ENCODE measurements at places on chromosomes 5 and 9.
A peak's percentile ranks its signal among the peaks of the same experiment; 100 is the strongest.

GRCh38 chr5:87137283-87137682 lies 130.4 kb upstream of the RASA1 start:
- DNase-seq: no peak

- no peak for DNase-seq
Observed at GRCh38 chr5:14726066-14726838, 61.7 kb downstream of the OTULIN start.

DNA sequence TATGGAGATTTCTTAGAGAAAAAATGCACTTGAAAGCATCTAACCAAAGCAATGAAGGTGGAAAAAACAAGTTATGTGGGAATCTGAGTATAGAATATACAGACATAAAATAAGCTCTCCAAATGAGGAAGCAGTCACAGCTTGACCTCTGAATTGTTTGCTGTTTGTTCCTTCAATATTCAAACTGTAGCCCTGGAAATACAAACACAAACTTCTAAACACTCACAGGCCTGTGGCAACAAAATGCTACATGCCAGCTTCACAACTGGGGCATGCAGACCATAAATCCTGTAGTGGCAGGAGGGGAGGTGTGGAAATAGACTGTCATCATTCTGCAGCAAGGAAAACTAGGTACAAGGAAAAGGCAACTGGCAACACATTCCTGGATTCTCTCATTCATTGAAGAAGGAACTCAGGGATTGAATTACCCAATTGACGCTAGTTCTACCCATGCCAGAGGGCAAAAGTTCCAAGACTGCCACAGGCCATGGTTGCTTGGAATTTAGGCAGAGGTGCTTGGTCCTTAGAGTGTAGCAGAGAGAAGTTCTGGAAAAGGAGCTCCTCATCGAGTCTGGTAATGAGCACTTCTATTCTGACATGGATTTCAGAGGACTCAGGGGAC lies 349.6 kb downstream of the PDE4D start:
- no peak for DNase-seq

DNA sequence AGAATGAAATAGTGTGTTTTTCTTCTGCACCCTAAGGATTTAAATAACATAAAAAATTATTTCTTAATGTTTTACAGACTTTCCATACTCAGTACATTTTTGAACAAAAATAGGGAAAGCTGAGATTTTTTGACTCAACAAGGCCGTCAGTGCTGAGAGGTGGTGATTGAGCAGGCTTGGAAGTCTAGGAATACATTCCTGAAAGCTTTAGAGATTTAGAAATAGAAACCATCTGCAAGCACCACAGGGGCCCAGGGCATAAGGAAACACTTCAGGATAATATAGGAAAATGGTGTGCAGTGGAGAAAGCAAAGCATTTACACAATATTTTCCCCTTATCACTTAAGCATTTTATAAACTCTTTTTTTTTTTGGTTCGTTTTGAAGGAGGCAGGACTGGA lies 5.2 kb downstream of the BASP1 start:
- DNase-seq: no peak

DNA sequence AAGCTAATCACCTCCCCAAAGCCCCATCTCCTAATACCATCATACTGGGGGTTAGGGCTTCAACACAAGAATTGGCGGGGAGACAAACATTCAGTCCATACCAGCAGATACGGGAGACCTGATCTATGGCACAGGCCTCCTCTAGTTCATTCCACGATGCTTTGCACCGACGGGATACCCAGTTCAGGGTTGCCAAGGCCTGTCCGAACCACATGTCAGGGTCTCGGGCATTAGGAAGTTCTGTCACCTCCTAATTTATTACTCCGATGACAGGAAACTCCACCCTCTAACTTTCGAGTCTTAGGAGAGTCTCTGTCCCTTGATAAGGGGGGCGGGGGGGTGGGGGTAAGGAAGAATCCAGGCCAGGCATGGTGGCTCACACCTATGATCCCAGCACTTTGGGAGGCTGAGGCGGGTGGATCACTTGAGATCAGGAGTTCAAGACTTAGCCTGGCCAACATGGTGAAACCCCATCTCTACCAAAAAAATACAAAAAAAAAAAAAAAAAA lies 23.8 kb upstream of the ANKRD33B start:
- no peak for DNase-seq

- DNase-seq: peak; percentile 28
Observed at GRCh38 chr5:131109540-131110255, 55.4 kb downstream of the HINT1 start.

GRCh38 chr5:1642621-1643061 lies 118.9 kb upstream of the LPCAT1 start:
- DNase-seq: no peak

DNA sequence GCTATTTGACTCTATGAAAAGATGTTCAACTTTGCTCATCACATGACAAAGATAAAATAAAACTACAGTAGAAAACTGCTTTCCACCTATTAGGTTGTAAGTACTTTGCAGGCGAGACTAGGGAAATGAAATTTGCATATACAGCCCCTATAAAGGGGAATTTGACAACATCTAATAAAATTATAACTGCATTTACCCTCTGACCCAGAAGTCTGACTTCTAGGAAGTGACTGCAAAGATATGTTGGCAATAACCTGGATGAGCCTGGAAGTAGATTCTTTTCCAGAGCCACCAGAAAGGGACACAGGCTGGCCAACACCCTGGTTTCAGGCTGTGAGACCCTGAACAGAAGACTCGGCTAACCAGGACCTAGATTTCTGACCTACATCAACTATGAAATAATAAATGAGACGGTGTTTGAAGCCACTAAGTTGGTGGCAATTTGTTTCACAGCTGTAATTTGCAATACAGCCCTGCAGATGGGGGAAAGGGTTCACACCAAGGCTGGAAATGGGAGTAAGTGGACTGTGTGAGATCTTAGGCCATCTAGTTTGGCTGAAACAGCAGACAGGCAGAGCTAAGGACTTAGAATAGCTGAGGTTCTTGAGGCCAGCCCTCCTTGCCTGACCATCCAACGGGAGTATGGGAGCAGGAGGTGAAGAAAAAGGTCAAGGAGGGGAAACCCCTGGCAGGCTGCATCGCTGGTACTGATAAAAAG lies 106.6 kb downstream of the SIL1 start:
- peak; percentile 30 for DNase-seq

DNA sequence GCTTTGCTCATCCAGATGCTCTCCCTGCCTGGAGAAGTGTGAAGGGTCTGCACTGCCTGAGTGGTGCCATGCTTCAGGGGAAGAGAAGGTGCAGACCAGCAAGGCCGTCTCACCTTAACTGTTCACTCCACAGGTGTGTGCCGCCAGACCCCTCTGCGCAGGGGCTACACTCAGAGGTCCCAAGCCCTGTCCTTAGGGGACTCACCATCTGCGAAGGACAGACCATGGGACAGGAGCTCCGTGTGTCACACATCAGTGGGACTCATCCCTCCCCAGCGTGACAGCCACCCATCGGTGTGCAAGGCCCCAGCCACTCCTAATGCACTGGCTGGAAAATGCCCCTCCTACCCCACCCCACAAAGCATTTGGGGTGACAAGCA lies 142.9 kb downstream of the OLFM1 start:
- DNase-seq: no peak

- DNase-seq: no peak
Observed at GRCh38 chr5:85170183-85170582, 785.5 kb upstream of the EDIL3 start.

- no peak for DNase-seq
Observed at GRCh38 chr9:36222449-36222848, 31.7 kb downstream of the CLTA start.

DNA sequence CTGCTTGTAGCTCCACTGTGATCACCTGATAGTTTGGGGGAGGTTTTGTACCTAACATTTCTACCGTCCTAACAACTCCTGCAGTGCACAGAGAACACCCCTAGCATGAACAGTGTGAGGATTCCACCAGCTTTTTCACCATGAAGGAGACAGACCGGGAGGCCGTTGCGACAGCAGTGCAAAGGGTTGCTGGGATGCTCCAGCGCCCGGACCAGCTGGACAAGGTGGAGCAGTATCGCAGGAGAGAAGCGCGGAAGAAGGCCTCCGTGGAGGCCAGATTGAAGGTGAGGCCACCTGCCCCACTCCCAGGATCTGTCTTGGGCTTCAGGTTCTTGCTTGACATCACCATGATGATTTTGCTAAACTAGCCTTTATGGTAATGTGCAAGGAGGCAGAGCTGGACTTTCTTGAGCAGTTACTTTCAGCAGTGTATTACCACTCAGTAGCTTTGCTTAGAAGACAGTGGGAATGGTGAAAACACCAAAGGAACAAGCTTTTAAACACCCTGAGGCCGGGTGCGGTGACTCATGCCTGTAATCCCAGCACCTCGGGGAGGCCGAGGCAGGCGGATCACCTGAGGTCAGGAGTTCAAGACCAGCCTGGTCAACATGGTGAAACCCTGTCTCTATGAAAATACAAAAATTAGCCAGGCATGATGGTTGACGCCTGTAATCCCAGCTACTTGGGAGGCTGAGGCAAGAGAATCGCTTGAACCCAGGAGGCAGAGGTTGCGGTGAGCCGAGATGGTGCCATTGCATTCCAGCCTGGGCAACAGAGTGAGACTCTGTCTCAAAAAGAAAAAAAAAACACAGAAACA lies 3.3 kb downstream of the EXOC3 start:
- DNase-seq: no peak

DNA sequence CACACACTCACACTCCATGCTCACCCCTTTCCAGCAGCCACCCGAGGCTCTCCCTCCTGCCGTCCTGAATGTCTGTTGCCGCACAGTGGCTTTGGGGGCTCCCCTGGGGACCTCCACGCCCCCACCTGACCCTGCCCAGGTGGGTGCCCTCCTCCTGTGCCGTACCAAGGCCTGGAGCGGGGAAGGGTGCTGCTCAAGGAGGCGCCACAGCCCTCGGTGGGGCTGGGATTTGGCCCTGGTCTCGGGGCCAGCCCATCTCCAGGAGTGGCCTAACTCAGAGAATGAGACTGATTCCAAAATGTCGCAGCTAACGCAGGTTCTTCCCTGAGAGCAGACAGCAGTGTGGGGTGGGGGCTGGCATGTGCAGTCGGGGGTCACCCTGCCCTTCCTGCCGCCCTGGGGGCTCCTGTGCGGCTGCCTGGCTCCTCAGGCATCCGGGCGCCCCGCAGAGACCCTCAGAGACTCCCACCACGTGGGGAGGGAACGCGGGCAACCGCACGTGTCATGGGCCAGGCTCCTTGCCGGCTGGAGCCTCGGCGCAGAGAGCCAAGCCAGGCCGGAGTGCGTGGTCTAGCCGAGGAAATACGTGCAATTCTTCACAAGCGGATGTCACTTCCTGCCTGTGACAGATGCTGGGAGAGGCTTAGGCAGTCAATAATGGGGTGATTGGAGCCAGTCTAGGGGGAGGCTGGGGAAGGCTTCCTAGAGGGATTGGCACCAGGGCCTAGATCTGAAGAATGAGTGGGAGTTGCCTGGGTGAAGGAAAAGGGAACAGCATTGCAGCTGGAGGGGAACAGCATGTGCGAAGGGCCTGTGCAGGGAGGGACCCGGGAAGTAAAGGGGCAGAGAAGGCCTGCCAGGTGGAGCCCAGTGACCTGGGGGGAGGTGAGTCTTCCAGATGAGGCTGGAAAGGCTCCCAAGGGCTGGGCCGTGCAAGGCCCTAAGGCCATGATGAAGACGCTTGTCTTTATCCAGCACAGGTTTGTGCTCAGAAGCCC lies 44.1 kb downstream of the C9orf50 start:
- DNase-seq: peak; percentile 51

GRCh38 chr5:81762401-81762800 lies 11.5 kb upstream of the SSBP2 start:
- DNase-seq: no peak

DNA sequence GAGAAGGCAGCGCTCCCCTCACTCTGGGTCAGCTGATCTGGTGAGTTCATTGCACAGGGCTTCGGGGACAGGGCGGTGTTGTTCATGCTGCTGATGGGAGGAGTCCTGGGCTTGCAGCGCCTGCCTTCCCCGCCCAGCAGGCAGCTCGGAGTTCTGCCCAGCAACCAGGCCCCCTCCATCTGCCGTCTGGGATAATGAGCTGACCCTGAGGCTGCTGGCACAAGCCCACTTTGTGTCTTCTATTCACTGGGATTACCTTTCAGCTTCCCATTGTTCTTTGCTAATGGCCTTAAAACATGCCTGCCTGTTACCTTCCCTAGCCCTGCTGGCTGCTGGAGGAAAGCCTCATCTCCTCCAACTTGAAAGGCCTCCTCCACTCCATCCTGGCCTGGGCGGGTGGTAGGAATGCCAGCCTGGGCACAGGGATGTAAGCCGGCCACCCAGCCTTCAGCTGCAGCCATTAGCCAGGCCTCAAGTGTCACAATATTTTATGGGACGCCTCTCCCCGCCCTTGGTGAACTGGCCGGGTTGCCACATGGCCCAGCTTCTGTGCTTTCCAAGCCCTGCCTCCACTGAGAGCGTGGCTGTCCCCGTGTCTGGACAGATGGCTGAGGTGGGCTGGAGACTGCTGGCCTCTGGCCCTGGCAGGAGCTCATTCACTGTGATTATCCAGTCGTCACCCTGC lies 70.4 kb downstream of the GADD45G start:
- peak; percentile 96 for DNase-seq

GRCh38 chr5:131393498-131393968 lies 129.7 kb downstream of the CDC42SE2 start:
- DNase-seq: no peak

DNA sequence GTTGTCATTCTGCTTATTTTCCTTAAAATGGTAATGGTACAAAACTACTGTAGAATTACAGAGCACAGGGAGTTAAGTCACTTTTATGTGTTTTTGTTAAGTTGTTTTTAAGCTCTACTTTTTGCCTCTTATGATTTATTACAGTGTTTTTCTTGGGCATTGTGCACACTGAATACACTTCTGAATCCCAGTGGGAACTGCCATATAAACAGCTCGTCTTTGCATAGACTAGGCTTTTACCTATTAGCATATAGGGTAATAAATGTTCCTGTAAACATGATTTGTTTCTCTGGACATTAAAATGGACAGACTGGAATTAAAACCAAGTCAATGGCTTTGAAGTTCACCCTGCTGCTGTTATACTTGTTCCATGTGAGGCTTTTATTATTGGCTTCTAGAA lies 12.2 kb downstream of the KLF9 start:
- no peak for DNase-seq

DNA sequence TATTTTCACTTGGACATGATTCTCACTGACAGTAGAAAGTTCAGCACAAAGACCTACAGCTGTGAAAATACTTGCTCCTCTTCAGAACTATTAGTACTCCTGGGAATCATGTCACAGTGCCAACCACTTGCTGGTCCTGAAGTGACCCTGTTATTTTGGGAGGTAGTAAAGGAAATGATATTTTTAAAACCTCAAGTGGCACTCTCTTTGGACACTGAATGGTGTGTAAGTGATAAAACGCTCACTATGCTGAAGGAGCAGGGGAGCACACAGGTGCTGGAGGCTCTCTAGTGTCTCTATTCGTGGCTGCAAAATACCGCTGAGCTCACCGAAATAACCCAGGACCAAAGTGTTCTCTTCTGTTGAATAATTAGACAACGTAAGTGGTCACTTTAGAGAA lies 76.9 kb upstream of the SPATA31D4 start:
- no peak for DNase-seq

- DNase-seq: no peak
Observed at GRCh38 chr9:135214706-135215105, 127.2 kb downstream of the OLFM1 start.

Measured in WERI-Rb-1 (cell line).